ENCODE measurements at places on chromosomes 2 and 18.

DNA sequence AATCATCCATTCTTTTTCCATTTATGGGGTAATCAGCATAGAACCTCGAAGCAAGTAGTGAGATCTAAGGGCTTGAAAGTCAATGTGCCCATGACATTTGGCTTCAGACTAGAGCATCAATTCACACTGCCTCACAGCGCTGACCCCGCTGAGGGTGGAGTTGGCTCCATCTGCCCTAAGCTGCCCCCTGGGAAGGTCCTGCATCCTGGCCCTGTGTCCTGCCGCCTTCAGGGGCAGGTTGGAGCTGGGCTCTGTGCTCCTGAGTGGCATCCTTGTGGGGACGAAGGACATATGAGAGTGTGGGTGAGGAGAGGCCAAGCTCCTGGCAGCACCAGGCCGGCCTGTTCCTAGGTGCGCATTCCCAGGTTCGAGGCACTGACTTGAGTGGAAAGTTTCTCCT is 249.4 kb downstream of the FHOD3 start:
- DNase-seq = no peak

DNA sequence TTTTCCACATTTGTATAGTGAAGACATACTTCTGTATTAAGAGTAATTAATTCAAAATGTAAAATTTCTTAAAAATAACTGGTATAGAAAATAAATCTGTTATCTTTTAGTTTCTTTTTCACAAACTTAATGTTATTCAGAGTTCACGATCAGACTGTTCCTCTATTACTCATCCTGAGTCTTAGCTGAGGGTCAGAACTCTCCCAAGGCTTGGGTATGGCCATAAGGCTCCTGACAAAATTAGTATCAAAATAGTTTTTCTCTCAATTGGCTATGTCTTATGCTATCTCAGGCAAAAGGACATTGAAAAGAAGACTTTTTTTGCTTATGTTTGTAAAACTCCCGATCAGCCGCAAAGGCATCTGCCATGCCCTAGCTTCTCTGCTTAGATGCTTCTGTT is 56.1 kb upstream of the NAB1 start:
- DNase-seq = no peak

- no peak for DNase-seq
Measured at GRCh38 chr2:127217470-127218325, 2.4 kb downstream of the CYP27C1 start.

DNA sequence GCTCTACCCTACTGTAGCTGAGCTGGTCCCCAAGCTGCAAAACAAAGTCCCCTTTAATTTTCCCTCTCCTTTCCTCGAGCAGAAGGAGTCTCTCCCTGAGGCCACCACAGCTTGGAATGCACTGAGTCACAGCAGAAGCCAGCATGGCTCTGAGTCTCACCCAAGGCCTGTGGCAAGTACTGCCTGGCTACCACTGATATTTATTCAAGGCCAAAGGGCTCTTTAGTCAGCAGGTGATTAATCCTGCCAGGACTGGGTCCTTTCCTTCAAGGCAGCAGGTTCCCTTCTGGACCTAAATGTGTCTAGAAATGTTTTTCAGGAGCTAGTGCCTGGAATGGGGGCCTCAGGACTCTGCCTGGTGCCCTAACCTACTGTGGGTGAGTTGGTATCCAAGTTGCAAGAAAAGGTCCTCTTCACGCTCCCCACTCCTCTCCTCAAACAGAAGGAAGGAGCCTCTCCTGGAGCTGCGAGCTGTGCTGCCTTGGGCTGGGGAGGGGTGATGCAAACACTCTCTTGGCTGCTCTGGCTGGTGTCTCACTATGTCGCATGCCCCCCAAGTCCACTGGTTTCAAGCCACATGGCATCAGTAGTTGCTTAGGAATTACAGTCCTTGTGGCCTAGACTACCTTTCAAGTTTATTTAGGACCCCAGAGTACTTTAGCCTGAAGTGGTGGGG is 53.4 kb downstream of the CD28 start:
- no peak for DNase-seq

- DNase-seq = no peak
Measured at GRCh38 chr18:35732636-35733035, 151.1 kb downstream of the GALNT1 start.

- no peak for DNase-seq
Measured at GRCh38 chr2:38830526-38831159, 45.1 kb downstream of the DHX57 start.

DNA sequence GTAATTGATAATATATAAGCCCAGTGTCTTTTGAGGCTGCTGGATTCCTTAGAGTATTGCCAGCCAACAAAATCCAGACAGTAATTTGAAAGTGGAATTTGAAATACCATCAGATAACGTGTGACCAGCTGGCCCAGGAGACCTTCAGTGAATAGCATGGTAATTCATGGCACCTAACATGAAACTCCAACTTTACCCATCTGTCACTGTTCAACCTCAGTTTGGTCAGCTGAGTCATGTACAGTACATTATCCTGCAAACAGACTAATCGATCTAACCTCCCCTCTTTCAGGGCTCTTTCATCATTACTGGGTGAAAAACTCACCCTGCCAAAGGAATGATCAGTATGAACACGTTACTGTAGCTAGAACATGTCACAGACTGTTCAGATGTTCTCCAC is 230.6 kb downstream of the DOK6 start:
- DNase-seq = no peak

DNA sequence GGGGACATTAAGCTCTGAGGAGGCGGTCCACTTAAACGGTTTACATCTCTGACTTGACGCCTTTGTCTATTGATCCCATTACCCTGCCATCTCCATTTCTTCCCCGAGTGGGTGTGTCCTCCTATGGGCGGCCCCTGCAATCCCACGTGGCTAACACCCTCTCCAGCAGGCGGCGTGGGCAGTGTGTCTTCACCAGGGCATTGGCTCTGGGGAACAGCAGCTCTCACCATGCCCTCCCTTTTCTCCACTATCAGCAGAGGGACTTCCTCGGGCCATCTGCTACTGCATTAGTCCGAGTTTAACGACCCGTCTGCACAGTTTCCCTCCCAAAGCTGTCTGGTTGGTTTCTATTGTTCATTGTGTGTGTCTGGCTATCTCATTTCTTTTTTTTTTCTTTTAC is 511.9 kb upstream of the NRP2 start:
- no peak for DNase-seq

DNA sequence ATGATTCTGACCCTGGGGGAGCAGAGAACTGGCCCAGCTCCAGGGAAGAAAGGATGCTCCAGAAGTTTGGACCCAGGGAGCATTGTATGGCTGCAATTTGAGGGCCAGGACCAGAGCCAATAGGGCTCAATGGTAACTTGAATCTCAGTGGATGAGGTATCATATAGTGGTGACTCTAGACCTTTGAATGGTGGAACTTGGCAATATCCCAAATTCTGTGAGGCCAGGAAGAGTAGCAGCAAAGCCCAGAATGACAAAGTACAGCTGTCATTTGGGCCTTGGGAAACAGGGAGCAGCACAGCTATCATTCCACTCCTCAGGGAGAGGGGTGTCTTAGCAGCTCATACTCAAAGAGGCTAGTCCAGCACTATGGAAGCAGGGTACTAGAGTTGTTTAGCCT is 332.9 kb upstream of the RBMS1 start:
- DNase-seq = no peak

DNA sequence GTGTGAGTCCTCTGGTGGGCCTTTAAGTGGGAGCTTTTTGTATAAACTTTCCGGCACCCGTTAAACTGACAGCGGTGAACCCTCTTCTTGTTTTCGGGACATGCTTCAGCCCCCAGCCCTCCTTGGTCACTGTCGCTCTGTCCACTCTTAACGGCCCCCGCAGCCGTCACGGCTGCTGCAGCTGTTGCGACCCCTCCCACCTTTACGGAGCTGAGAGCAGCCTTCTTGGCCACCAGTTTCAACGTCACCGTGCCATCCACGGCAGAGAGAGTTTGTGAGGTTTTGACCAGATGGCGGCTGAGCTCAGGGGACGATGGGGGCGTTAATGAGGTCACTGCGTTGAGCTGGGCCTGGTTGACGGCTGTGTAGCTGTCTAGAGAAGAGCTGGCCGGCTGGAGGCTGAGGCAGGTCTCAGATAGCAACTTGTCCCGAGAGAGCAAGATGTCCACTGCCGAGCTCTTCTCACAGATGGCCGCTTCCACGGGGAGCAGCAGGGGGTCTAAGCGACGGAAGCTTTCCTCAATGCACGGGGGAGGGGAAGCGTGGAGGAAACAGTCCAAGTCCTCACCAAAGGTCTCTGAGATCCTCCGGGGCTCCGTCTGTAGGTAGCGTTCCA is 41.9 kb downstream of the KLF7 start:
- DNase-seq = no peak

DNA sequence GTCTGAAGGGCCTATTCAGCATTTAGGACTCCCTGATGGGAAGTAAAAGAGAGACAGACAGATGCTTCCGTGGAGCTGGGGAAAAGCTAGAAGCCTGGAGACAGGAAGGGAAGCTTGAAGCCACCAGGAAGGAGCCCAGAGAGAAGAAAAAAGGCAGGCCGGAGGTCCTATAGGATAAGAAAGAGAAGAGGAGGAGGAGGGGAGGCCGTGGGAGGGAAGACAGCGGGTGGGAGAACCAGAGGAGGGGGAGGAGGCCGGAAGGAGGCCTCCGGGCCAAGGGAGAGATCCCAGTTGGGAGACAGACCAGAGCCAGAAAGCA is 107.1 kb upstream of the PKDCC start:
- DNase-seq = no peak

DNA sequence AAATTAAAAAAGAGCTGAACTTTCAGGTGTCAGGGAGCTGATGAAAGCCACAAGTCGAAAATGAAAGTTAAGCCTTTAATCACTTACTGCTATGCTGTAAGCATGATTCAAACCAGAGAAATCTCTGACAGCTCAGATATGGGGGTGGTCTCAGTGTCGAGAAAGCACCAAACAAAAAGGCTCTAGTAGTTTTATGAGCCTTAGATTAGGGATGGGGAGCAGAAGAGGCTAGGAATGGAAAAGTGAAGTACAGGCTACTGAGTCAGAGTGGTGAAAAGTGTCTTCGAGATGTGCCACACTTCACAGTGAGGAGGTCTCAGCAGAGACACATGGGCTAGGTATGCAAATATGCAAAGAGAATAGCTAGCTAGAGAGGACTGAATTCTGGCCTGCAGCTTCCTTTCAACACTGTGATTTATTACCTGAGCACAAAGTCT is 482.2 kb downstream of the SPAG16 start:
- DNase-seq = no peak

DNA sequence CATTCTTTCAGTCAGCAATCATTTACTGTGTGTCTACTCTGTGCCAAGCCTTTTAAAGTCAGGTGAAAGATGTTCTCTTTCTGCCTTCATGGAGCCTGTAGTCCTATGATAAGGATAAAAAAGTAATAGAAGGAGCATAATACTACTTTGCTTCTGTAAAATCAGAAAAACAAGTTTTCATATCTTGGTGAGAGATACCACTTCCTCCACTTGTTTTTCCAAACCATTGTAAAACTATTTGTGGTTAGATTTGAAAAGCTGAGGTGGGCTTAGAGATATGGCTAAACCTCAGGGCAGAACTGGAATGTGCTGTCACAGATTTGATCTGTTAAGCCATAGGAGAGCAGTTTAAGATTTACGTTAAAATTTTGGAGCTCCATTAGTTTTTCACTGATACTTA is 104.7 kb upstream of the FAM117B start:
- no peak for DNase-seq

GRCh38 chr2:213238753-213239495 is 45.3 kb upstream of the SPAG16 start:
- DNase-seq = no peak

DNA sequence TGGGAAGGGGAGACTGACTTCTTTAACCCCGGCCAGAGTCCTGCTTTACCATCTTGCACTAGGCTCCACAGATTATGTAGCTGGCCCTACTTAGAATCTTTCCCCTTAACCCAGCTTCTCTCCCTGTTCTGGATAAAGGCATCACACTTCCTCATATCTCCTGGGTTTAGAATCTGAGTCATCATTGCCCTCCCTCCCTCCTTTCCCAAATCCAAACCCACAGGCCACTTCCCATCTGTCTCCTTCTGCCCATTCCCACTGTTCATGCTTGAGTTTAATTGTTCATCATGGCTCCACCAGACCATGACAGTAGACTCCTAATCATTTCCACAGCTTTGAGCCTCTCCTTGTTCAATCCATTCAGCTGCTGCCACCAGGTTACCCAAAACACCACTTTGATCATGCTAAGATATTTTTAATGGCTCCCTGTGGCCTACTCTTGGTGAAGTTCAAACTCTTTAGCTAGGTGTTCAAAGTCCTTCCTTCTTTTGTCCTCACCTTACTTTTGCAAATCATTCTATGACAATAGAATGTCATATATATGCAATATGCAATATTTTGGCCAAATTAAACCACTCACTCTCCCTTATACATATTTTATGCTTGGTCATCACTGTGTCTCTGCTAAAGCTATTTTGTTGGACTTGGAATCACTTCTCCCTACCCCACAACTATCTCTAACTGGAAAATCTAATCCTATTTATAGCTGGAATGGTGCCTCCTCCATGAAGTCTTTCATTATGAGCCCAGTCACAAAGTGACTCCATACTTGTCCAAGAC is 5.5 kb downstream of the PDE11A start:
- no peak for DNase-seq

DNA sequence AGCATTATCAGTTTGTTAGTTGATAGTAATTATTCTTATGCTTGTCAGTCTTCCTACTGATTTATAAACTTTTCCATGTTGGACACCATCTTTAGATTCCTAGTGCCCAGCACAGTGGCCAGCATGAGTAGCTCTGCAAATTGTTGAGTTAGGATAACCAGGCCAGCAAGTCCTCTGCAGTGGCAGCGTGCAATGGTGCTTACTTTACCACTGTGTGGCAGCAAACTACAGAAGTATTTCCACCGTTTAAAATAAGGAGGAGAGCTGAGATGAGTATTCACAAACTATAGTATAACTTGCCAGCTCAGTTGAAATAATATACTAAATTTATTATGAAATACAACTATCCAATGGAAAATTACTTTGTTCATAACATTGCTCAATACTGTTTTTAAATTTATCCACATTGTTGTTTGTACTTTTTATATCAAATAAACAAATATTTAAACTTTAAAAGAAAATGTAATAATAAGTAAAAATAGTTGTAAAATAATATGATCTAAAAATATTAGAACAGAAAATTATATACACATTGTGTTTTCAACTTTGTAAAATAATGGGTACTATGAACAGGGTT is 9.3 kb upstream of the THADA start:
- DNase-seq = no peak

GRCh38 chr2:131521961-131522781 is 5.5 kb upstream of the CCDC74A start:
- no peak for DNase-seq

GRCh38 chr2:21281384-21281783 is 157.6 kb downstream of the TDRD15 start:
- no peak for DNase-seq

Measured in activated CD8-positive, alpha-beta memory T cell treated with anti-CD3 and anti-CD28 coated beads, Interleukin-2, amount 50 U/mL, for 4 hours (primary cell).